ENCODE measurements at places on chromosomes 1 and 21.

DNA sequence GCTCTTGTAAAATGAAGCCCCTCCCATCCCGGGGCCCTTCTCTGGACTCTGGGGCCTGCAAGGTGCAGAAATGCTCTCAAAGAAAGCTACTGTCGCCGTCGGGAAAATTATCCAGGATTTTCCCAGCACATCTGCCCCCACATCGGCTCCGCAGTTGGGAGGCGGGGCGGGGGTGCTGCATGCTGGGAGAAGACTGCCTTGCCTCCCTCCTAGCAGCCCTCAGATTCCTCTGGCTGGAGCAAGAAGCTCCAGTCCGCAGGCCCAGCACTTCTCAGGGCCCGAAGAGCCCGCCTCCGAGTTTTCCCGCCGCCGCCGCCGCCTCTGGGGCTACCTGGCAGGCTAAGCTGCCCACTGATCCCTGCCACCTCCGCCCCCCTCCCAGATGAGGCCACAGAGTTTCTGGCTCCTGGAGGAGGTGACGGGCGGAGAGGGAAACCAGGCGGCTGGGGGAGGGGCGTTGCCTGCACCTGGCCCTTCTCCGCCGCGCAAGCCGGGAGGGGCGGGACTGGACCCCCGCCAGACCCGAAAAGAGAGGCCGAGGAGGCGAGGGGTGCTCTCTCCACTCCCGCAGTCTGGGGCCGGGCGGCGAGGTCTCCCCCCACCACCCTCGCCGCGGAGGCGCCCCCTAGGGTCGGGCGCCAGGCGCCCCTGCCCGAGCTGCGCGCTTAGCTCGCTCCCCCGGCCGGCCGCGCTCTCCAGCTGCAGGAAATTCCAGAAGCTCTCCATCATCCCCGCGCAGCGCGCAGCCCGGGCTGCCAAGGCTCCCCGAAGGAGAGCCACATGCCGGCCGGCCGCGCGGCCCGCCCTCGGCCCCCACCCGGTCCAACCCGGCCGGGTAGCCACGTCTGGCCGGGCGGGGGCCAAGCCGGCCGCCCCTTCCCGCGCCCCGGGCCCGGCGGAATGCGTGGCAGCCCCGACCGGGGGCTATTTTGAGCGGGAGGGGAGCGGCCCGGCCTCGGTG is 28.8 kb downstream of the AHDC1 start:
- DNase-seq: no peak

DNA sequence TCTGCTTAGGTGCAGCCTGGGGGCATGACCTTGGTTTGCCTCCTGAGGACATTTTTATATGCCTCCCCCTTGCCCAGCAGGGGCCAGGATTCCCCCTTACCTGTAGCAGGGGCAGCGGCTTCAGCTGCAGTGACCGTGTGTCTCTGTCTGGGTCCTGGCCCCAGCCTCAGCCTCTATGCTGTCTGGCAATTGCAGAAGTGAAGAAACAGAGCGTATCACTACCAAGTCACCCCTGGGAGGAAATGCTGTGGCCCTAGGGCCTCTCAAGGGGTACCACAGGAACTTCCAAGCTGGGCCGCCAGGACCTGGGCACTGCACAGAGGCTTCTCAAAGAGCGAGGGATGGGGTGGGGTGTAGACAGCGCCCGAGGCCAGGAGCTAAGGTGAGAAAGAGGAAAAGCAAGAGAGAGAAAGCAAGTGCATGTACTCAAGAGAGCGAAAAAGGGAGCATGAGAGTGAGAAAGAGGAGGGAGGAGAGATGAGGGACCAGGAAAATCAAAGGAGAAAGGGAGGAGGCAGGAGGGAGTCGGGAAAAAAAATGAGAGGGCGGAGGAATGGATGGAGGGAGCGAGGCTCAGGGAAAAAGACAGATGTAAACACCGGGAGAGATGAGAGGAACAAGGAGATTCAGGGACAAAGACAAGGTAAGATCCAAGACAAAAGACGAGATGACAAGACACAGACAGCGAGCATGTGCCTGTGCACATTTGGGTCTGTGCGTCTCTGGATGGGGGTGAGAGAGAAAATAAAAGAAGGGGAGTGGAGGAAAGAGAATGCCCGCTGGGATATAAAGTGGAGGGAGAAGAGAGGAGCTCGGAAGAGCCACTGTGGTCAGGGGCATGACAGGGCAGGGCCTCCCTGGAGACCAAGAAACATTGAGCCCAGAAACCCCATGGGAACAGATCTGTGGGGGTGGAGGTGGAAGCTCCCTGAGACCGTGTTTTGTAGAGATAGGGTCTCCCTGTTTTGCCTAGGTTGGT is at the start of gene PTAFR:
Gene PTAFR (minus strand): TSS at position 199 of the 979 bp plus-strand sequence. CDS start 25,669 bp downstream, outside the sequence.
- DNase-seq: no peak

DNA sequence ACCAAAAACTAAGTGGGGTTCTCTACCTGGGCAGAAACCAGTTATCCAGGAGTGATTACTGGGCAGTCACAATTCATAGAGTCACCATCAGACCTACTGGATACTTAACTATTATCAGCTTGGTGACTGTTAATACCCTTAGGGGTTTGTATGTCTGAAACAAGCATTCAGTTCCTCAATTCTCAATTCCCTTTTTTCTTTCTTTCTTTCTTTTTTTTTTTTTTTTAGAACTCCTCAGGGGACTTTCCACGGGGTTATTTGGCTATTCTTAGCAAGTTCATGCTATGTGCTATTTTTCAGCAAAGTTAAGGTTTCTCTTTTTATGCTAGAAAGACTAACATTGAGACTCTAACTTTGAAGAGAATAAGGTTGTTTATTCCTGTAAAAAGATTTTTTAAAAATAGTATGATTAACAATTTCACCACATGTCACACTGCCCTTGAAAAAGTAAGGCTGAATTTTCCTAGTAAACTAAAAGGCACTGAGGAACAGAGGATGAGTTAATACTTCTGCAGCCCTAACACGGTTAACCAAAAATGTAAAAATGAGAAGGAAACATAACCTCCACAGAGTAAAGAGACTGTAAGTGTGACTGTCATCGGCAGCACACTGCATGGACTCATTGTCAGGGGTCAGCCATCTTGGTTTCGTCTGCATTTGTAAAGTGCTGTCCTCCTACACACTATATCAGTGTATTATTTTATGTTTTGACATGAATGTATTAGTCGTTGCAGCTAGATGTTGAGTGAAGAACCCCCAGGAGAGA is 310.2 kb downstream of the NTNG1 start:
- DNase-seq: no peak

DNA sequence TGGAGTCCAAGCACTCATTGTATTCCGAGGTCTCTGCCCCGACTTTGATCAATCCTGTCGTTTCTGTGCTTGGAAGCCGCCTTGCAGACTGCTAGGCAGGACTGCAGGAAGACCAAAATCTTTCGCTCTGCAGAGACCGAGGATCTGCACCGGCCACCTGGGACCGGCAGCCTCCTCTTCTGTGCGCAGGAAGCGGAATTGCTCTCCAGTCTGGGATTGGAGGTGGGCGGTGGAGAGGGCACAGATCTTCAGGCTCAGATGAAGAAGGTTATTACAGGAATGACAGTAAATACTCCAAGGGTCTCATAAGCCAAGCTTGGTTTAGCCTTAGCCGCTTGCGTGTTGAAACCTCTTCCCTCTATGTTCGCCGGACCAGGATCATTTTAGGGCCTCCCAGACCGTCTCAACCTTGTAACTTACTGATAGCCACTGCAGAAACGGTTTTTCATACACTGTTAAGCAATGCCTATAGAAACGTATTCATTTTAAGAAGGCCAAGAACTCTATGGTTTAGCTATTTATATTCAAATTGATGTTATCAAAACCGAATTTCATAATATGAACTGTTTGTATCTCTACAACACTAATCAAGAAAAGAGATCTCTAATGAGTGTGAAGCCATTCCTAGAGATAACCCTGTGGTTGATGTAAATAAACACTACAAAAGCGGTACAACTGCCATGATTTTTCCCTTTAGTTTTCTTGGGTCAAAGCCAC is 1.1 kb downstream of the MIA3 start:
- no peak for DNase-seq

DNA sequence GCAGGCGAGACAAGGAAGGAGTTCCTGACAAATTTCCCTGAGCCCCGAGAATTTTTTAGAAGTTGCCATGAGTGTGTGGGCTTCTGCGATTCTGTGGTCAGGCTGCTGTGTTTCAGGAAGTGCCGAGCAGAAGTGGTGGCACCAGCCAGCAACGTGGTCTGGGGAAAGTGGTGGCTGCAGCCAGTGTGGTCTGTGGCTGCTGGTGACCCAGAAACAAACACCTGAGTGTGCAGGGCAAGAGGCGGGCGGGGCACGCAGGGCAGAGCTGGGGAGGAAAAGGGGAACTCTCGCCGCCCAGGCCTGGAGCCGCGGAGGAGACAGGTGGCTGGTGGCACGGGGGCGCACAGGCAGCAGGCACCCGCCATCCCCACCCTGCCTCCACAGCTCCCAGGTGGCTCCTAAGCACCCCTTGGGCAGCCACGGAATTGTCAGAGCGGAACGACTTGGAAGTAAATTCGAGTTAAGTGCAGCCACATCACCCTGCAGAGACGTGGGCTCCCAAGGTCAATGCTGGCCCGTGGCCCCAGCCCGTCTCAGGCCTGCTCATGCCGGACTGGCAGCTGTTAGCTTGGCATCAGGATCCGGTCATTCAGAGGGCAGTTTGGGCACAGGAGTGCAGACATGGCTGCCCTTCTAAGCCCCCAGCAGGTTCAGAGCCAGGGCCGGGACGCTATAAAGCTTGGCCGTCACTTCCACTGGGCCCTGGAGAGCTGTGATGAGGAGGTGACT is 25.1 kb downstream of the PRDM16 start:
- no peak for DNase-seq

DNA sequence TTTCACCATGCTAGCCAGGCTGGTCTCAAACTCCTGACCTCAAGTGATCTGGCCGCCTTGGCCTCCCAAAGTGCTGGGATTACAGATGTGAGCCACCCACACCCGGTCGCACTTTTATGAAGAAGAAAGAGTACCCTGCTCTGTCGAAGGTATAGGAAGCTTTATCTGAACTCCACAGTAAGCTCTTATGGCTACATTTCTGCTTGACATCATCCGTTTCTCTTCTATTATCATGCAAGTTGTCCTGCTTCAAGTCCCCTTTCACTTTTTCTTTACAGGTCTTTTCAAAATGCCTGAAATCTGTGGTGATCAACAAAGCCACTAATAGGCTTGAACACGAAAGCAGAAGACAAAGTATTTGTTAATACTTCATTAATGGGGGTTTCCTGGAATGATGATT is 4.0 kb downstream of the RPE65 start:
- no peak for DNase-seq

GRCh38 chr1:89451011-89451410 is 73.6 kb upstream of the LRRC8B start:
- DNase-seq: no peak

- no peak for DNase-seq
Observed at GRCh38 chr1:216630532-216630931, 92.7 kb downstream of the ESRRG start.

DNA sequence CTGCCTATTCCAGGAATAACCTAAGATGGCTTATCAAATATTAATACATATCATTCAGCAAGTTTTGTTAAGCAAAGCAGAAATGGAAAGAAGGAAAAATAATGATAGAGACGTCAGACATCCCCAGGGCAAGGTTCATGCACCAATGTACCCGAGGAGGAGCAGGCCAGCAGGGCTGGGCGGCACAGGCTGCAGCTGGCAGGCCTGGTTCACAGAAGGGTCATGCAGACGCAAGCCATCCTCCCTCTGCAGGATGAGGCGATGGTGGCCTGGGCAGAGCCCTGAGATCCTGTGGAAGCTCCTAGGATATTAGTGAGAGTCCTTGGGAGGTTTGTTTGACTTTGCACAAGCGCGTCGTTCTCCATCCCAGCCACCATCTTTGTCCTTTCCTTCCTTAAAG is 30.0 kb downstream of the BATF3 start:
- DNase-seq: no peak

- no peak for DNase-seq
Observed at GRCh38 chr1:171355727-171356126, 41.7 kb downstream of the FMO4 start.

DNA sequence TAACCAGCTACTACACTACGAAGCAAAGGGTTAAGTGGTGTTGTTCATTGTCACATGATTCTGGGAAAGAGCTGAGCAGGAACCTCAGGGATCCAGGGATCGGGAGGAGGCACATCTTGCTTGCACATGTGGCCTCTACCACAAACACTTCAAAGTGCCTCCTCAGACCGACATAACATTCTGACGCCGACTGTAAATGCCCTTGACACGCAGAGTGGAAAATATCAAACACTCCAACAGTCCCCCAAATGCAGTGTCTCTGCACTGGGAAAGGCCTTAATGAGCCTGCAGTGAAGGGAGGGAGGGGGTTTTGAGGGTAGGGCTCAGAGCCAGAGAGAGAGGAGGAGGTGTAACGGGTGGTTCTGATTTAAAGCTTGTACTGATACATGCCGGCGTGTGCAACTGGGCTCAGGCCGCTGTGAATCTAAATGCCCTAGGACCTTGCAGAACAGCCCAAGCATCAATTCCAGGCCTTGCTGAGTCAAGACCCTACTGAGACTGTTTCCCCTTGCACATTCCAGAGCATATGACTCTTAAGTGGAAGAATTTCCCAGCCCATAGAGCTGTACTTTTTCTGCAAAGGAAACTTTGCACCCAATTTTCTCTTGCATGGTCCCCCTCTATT is 163.7 kb downstream of the NTMT2 start:
- no peak for DNase-seq

- DNase-seq: no peak
Observed at GRCh38 chr21:28636752-28637691, 355.7 kb downstream of the LTN1 start.

DNA sequence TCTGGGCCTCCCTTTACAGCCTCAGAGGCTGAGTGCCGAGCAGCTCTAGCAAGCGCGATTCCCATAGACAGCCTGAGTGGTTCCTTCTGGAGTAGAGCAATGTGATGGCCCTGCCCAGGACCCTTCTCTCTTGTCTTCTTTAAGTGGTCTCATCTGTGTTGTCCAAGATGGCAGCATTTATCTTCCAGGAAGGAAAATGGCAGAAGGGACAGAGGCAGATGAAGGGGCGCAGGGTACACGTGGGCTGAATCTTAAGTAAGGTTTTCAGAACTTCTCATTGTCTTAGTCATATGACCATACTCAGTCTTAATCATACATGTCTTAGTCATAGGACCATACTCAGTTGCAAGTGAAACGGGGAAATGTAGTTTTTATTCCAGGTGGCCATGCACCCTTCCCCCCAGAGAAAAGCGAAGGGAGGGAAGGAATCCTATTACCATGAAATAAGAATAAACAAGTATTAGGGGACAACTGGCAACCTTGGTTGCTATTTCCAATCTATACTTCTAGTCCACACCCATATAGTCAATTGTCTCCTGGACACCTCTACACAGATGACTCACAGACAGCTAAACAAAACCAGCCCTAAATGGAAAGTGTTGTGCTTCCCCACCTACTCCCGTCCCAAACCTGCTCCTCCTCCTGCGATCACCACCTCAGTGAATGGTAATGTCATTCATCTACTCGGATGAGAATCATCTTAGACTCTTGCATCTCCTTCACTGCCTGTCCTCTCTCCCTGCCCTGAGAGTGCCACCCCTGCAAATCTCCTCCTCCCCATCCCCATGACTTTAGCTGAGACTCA is 13.3 kb downstream of the OVAAL start:
- no peak for DNase-seq

GRCh38 chr1:244344001-244344400 is 107.7 kb downstream of the ADSS2 start:
- DNase-seq: no peak

DNA sequence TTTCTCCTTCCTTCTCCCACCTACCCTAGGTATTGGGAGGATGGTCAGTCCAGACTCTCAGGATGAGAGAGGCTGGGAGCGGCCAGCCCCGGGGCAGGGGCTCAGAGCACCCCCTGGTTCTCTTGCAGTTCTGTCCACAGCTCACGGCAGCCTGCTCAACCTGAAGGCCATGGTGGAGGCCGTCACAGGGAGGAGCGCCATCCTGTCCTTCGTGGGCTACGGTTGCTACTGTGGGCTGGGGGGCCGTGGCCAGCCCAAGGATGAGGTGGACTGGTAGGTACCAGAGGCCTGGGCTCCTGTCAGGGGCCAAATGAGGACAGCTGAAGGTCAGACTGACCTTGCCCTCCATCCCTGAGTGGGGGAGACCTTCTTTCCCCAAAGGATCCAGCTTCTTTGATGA is 4.2 kb downstream of the PLA2G2F start:
- no peak for DNase-seq

All from stimulated activated CD4-positive, alpha-beta T cell treated with anti-CD3 and anti-CD28 coated beads, Interleukin-1b, Interleukin-23, amount 100 ng/mL, for 4 hours (primary cell).